AG08396 (cell line): ENCODE measurements at places on chromosomes 3 and 15.

DNA sequence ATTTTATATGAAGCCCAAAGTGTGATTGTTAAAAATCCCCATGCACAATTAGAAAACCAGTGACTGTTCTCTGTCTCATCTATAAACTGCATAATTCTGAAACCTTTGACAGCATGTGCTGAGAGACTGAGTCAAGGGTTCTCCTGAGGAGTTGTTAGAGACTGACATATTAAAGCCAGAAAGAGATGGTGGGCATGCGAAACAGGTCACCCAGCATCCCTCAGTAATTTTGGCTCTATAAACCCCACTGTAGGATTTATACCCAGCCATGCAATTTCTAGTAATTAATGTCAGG is 3.6 kb downstream of the VGLL3 start:
- DNase-seq = no peak

DNA sequence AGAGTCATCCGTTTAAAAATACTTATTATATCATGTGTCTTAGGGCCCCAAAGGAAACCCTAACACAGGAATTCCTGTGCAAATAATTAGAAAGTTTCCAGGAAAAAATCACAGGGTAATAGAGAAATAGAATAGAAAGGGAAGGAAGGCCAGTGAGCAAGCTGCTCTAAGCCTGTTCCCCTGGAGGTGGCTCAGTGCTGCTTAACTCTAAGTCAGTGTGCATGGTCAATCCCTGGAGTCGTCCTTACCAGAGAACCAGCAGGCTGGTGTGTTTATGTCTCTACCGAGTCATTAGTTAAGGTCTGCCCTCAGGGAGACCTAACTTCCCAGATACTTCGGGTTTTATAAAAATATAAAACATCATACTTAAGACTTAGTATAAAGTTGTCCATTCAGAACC is 21.0 kb upstream of the MCF2L2 start:
- no peak for DNase-seq

DNA sequence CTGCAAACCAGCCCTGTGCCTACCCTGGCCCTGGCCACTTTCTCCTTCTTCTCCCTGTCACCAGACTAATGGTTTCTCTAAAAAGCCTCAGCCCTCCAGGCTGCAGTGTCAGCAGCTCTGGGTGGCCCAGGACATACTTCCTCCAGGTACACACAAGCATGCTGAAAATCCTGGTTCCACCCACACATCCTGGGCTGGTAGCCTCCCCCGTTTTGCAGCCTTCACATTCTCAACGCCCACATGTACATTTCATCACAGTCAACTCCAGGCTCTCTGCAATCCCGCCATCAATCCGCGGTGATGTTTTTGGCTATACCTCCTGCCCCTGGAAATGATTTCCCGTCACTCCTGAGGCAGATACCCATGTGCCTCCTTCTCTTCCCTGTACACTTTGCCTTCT is 59.4 kb downstream of the MAGEF1 start:
- no peak for DNase-seq

DNA sequence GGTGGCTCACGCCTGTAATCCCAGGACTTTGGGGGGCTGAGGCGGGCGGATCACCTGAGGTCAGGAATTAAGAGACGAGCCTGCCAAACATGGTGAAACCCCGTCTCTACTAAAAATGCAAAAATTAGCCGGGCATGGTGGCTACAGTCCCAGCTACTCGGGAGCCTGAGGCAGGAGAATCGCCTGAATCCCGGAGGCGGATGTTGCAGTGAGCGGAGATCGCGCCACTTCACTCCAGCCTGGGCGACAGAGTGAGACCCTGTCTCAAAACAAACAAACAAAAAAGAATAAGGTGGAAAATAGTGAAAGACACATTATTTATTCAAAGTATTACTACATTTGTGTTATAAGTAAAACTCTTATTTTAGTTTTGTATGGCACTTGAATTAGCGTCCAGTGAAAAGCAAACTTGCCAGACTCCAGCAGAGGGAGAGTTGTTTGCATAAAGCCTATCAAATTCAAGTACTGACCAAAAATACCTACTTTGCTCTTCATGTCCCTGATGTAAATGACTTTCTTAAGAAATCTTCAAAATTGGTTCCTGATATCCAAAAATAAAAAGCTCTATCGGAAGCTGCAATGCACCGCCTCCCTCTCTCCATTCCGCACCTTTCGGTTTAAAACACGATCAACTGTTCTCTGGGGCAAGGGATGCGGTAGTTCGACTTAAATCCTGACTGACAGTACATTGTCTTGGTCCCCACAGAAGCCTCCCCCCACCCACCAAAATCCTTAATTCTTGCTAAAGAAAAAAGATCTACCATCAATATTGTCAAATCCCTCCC is 1.2 kb downstream of the TRPM7 start:
- DNase-seq = no peak
